A549 treated with RU486 at 1 μM for 4 hours (cell line): ENCODE measurements at places on chromosomes 16 and 17. TPM values are rescaled to one million over a fixed set of nuclear protein-coding genes. Genes with fewer than 3 reads are reported as not detected.

Gene MYH11
- 0.02 to 0.12 TPM (median 0.05 TPM) in 5 replicates for total RNA-seq

Gene EME1
- total RNA-seq: 13.9 to 16.5 TPM (median 14.9 TPM) in 5 replicates

Gene HAP1
- total RNA-seq: 0.69 to 2.9 TPM (median 1.5 TPM) in 5 replicates

Gene PRSS53
- total RNA-seq: 0.61 to 1.4 TPM (median 1.1 TPM) in 5 replicates

Gene FASN
- total RNA-seq: 91.1 to 136 TPM (median 131 TPM) in 5 replicates

Gene CLEC18C
- 0.08 to 0.13 TPM in 2 of 5 replicates, not detected in the others for total RNA-seq

Gene RUSF1
- total RNA-seq: 37.6 to 55.0 TPM (median 50.6 TPM) in 5 replicates

Gene NSF
- total RNA-seq: 18.7 to 23.4 TPM (median 21.7 TPM) in 5 replicates

Gene TBC1D3K
- total RNA-seq: not detected in 5 replicates

Gene SOX8
- 1.5 to 2.6 TPM (median 1.8 TPM) in 5 replicates for total RNA-seq

Gene KRTAP16-1
- total RNA-seq: not detected in 5 replicates

Gene EPOP
- 11.3 to 15.3 TPM (median 14.3 TPM) in 5 replicates for total RNA-seq

Gene CFAP119
- 6.2 to 9.6 TPM (median 6.7 TPM) in 5 replicates for total RNA-seq

Gene TMEM231
- 7.9 to 9.7 TPM (median 8.6 TPM) in 5 replicates for total RNA-seq

Gene CDK5R1
- 2.7 to 3.5 TPM (median 3.3 TPM) in 5 replicates for total RNA-seq

Gene SEPHS2
- 48.8 to 54.1 TPM (median 52.1 TPM) in 5 replicates for total RNA-seq

Gene SLC16A11
- total RNA-seq: not detected in 5 replicates

Gene GUCY2D
- total RNA-seq: 0.29 to 0.33 TPM in 2 of 5 replicates, not detected in the others

Gene MEIOB
- 1.4 to 3.0 TPM (median 2.0 TPM) in 5 replicates for total RNA-seq

Gene ITGAD
- not detected in 5 replicates for total RNA-seq

Gene KCNJ2
- 0.05 to 0.13 TPM (median 0.09 TPM) in 5 replicates for total RNA-seq

Gene COL1A1
- total RNA-seq: 4.6 to 9.7 TPM (median 6.6 TPM) in 5 replicates
